NCI-H1092 treated with DMSO at 0.1 percent for 48 hours (cell line): ENCODE measurements at places on chromosomes 2 and 18.

GRCh38 chr2:208249296-208249695 is 5.6 kb downstream of the IDH1 start:
- no peak for DNase-seq

GRCh38 chr2:47344890-47345589 is 57.9 kb upstream of the MSH2 start:
- DNase-seq: peak; percentile 95

- DNase-seq: no peak
These were observed 24.4 kb downstream of the EIF4E2 start for GRCh38 chr2:232574674-232575403.

- DNase-seq: peak; percentile 86
These were observed at the start of gene CDK5R2 for GRCh38 chr2:218959141-218959731. TSS of gene CDK5R2 (plus strand) at chr2:218959666. CDS start at chr2:218959821, 155 bp downstream.

- no peak for DNase-seq
These were observed 204 bp downstream of the FAM110C start for GRCh38 chr2:46131-46470.

- no peak for DNase-seq
These were observed 9.9 kb downstream of the SLC3A1 start for GRCh38 chr2:44285174-44285573.

GRCh38 chr2:120661551-120661950 is 74.1 kb upstream of the GLI2 start:
- peak; percentile 66 for DNase-seq

- no peak for DNase-seq
These were observed 30.5 kb upstream of the DNAJC10 start for GRCh38 chr2:182685559-182685958.

- DNase-seq: no peak
These were observed 219.8 kb upstream of the SPHKAP start for GRCh38 chr2:228401065-228401912.

- DNase-seq: no peak
These were observed 160.4 kb upstream of the FOSL2 start for GRCh38 chr2:28232295-28232694.

DNA sequence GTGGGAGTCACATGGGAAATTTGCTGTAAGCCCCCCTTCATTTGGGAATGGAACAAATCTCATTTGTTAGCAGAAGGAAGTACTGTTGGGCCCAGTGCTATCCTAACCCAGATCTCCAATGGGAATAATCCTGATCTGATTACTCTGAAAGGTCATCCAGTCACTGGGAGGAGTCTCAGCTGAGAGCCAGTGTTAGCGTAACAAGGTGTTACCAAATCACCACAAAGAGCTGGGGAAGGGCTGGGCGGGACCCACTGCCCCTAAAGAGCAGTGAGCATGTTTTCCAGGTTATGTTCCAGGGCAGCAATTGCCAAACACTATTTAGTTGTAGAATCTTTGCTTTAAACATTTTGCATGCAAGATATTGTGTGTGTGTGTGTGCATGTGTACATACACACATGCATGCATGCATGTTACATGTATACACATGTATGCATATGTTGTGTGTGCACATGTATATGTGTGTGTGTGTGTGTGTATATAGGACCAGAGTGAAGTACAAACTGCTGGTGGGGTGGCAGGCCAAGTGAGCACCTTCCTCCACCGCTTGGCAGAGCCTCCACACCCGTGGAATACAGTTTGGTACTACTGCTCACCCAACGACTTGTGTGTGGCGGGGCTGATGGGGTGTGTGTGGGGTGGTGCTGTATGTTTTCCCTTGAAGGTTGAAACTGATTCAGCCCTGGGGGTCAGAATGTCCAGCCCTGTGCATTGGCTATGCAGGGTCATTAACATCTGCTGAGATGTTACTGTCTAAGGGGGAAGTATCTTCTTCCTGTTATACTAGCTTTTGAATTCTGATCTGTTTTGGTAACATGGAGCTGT is 15.2 kb downstream of the INPP5D start:
- no peak for DNase-seq

DNA sequence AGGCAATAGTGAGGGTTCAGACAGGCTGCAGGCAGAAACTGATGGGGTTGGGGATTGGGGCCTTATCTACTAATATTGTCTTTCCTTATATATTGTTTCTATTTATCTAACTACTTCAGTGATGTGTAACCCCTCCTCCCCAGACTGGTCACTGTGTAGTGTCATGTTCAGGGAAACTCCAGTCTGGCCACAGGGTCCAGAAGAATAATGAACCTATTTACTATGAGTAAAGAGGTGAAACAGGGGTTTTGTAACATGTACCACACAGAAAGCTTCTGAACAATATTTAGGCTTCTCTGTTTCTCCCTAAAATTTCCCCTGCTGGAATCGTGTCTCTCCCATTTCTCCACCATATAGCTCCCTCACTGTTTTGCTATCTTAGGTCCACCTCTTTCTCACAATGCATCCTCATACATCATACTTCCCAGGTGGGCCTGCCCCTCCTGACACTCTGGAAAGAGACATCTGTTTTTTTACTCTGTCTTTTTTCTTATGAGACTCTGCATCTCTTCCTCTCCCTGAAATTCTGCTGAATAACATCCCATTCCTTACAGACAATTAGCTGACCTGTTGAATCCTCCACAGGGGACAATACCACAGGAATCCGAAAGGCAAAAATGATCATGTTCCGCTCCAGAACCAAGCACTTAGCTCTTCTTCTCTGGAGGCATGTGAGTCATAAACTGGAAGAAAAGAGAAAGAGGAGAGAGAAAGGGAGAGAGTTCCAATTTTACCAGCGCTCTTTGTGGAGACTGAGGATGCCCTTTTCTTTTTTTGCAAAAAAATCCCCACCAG is 154.8 kb downstream of the ZEB2 start:
- DNase-seq: no peak

- DNase-seq: no peak
These were observed 29.6 kb downstream of the PKP4 start for GRCh38 chr2:158486150-158486969.

GRCh38 chr2:240161087-240161750 is 20.8 kb upstream of the OTOS start:
- no peak for DNase-seq

- no peak for DNase-seq
These were observed 97.2 kb upstream of the PKDCC start for GRCh38 chr2:41950666-41950960.

DNA sequence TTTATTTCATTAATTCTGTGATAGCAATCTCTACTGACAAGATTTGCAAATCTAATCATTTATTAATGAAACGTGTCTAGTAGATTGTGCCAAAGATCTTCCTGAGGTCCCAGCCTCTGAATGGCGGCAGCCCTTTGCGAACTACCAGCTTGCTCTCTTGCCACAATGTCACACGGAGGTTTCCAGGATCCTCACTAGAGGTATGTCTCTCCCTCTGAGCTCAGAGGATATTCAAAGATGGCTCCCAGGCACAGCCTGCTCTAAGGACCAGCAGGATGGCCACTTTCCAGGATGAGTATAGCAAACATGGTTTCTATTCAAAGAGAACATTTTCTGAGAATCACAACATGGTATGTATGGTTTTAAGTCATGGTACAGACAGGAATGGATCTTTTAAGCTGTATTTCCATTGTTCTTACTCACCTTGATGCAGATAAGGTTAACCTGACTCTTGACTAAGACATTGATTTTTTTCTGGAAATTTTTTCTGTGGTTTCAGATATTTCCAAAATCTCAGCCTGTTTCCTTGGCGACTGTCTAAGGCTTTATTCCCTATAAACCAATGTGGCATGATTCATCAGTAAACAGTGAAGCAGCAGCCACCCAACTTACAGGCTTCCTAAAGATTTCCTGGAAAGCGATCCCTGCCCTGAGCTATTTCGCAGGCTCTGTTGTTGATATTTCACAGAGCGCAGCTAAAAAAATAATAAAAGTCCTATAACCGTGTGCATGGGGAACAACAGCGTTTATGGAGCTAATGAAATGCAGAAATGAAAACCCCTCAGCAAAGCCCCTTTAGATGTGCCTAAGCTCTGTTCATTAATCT is 54.1 kb upstream of the KLF7 start:
- DNase-seq: no peak

DNA sequence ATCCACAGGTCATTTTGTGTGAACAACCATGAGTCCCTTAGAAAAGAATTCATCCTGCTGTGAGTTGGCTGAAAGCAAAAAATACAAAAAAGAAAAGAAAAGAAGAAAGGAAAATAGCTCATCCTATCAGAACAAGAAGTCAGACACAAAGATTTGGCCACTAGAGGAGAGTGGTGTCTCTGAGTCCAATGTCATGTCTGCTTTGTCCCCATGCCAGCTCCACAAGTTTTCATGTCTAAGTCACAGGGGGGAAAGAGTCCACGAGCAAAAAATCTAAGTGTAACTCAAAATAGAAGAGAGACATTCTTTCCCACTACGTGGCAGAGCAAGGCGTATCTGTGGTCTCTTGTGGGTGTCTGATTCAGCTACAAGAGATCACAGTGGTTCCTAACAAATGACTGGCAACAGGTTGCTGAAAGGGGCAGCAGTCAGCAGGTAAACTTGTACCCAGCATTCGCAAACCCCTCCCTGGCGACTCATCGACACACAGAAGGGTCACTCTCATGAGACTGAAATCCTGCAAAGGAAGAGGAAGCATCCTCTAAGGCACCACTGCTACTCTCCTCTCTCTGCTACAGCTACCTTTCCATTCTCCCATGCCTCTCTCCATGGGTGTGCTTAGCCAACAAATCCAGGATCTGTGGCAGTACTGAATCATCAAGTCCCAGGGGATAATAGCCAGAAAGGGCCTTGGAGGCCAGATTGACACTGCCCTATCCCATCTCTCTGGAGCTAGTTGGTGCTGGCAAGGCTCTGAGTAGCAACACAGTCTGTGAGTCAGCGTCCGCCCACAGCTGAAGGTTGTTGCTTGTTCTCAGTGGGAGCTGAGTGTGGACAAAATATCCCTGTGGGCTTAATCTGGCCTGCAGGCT is 123.0 kb upstream of the SLC39A10 start:
- no peak for DNase-seq

DNA sequence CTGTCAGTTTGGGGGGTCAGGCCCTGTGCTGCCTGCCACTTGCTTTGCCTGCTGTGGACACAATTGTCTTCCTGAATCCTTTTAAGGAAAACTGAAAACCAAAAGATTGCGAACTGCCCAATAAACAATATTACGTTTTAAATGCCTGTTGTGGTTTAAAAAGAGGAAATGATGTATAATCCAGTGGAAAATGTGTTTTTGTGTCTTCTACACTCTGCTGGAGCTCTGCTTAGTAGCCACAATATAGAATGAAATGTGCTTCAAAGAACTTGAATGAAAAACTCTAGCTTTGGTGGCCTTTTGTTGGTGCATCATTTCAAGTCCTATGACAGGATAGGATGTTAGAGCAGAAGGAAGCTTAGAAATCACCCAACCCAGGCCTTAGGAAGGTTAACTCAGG is 23.2 kb upstream of the CABYR start:
- no peak for DNase-seq

DNA sequence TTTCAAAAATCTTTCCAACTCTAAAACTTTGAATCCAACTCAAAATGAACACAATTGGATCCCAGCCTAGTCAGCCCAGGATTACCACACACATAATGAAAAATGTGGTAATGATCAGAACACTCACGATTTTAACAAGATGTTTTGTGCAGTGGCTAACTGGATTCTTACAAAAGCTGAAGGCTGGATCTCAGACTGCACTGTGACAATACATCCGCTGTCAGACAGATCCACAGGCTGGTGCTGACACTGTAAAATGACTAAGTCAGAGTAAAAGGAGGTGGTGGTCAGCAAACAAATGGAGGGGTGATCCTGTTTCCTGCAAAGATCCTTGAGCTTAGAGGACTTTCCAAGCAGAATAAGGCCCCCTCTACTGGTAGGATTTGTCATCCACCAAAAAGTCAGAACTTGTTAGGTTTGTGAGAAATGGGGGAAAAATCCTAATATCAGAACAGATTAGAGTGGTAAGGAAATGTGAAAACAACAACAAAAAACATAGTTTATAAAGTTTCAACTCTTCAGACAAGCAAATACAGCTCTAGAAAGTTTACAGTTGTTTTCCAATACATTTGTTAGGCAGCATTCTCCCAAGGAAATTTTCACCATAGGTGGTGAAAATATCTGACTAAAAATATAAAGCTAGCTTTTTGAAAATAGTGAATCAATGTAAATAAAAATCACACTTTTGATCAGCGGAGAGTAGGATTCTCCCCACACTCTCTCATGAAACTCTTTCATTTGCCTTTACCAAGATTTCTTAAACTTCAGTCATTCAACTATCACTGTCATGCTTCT is 211.9 kb downstream of the AGPS start:
- DNase-seq: peak; percentile 5

- no peak for DNase-seq
These were observed 231.0 kb downstream of the DSC3 start for GRCh38 chr18:30811580-30811979.

DNA sequence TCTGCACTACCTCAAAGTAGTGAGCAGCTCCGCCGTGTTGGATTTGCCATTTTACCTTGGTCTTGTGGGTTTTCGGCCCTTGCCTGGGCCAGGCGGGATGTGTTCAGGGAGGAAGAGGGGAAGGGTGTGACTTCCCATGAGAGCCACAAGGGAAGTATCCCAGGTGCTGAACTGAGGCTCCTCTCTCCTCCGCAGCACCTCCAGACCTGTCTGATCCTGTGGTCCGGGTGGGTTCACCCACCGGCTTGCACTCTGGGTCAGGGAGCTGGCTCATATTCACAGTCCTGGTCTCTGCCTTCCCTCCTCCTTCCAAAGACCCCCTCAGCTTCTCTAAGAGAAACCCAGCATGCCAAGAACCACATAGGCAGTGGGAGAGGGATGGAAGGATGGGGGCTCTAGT is 235.8 kb downstream of the SEPTIN10 start:
- DNase-seq: no peak
